Subcutaneous preadipocyte (primary cell): ENCODE measurements at places on chromosomes 2 and 18. TPM values are rescaled to one million over a fixed set of nuclear protein-coding genes. Genes with fewer than 3 reads are reported as not detected.

The TXNDC9 gene
- total RNA-seq = 64.5 and 68.3 TPM in 2 replicates

The CDCA7 gene
- 7.7 and 16.6 TPM in 2 replicates for total RNA-seq

The MREG gene
- total RNA-seq = 1.8 and 2.7 TPM in 2 replicates

The TMSB10 gene
- total RNA-seq = 5,279 and 7,883 TPM in 2 replicates

The EPAS1 gene
- 60.3 and 73.3 TPM in 2 replicates for total RNA-seq

The CFAP210 gene
- total RNA-seq = not detected in 2 replicates

The STAT4 gene
- total RNA-seq = 3.3 and 4.8 TPM in 2 replicates

The CCDC74A gene
- 5.9 and 6.6 TPM in 2 replicates for total RNA-seq

The CDH2 gene
- 1.1 and 5.7 TPM in 2 replicates for total RNA-seq

The TRIM43 gene
- total RNA-seq = not detected in 2 replicates

The CYP27A1 gene
- 0.98 and 3.7 TPM in 2 replicates for total RNA-seq

The SLC16A14 gene
- under 0.01 and 0.20 TPM in 2 replicates for total RNA-seq

The PIEZO2 gene
- under 0.01 TPM in 1 of 2 replicates, not detected in the other for total RNA-seq

The MPP4 gene
- total RNA-seq = 2.6 and 5.3 TPM in 2 replicates

The AQP12A gene
- not detected in 2 replicates for total RNA-seq

The ARL4C gene
- total RNA-seq = 5.5 and 7.3 TPM in 2 replicates

The MYO1B gene
- 189 and 247 TPM in 2 replicates for total RNA-seq

The EMILIN1 gene
- total RNA-seq = 36.7 and 51.6 TPM in 2 replicates
